ENCODE measurements at places on chromosomes 2 and 18.
A peak's percentile ranks its signal among the peaks of the same experiment; 100 is the strongest.

DNA sequence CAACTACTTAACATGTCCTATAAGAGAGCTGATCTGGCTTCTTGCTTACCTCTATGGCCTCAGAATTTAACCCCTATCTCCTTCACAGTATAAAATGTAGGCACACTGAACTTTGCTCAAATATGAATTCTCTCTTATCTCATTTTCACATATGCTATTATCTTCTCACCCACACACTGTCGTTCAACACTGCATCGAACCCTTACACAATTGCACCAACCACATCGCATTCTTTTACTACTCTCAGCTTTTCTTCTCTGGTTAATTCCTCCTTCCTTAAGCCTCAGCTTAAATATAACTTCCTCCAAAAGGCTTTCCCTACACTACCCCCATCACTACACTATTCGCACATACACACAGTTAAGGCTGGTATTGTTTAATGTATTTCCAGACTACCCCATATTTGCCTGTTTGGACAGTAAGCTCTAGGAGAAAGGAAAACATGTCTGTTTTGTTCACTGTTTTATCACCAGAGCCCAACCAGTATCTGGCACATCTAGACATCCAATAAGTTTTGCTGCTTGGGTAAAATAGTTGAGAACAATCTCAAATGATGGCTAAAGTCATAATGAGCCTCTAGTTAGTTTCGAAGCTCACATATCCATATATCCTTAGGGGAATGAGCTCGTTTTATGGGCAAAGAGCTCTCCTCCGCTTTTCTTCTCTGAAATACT is 47.7 kb downstream of the HIBCH start:
- DNase-seq: no peak

- no peak for DNase-seq
These were observed 127.9 kb upstream of the ACVR2A start for GRCh38 chr2:147716906-147717305.

DNA sequence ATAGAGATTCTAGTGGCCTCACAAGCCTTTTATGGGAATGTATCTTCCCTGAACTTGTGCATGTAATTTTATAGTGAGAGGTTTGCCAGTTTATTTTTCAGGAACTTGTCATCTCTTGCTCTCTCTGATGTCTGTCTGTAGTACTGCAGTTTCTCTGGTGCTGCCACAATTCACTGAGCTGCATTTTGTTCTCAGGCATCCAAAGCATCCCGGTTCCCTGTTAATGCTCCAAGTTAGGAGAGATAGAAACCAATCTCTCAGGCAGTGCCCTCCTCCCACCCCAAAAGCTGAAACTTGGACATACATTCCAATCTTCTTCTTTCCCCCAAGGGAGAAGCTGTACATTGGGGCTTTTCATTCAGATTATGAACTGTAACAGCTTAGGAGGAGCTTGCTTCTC is 30.1 kb upstream of the GRB14 start:
- no peak for DNase-seq

- DNase-seq: no peak
These were observed 523.7 kb upstream of the DSEL start for GRCh38 chr18:68040198-68040597.

DNA sequence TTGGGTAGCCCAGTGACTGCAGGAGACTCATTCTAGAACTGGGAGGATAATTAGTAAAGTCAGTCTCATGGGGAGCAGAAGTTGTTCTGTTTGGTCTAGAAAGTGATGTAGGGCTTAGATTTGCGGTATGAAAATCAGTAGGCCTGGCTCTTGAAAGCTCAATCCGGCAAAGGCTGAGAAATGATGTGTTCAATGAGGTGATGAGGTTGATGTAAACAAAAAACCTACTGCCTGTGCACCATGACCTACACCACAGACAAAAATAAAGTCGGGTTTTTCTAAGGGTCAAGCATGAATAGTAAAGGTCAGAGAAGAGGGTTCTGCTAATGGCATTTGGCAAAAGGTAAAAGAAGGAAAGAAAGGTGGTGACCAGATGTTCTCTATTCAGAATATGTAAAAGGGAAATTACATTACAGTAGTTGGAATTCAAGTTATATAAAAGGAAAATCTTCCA is 80.8 kb upstream of the COL5A2 start:
- no peak for DNase-seq

GRCh38 chr18:44851856-44852621 is 171.4 kb downstream of the SETBP1 start:
- no peak for DNase-seq

DNA sequence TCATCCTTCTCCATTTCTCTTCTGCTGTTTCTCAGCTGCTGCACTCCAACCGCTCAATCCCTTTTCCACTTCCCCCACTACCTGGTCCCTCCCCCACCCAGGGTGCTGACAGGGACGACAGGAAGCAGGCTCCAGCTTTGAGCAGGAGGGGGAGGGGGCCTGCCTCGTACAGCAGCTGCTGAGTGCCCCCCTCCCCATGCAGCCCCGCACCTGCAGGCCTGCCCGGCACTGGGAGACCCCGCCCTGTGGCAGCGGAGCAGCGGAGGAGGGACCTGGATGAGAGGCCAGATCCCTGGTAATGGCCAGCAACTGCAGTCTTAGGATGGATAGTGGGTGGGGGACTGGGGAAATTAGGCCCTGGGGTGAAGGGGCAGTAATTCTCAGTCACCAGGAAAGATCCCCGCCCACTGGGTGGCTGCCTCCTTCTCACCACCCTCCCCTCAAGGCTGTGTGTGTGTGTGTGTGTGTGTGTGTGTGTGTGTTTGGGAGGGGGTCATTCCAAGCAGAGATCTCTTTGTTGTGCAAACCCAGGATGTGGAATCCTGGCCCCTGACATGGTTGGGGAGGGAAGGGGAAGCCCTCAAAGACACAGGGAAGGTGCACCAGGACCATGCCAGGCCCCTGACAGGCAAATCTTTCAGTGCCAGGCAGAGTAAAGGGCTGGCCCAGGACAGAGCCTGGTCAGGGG is 6.8 kb upstream of the CRYBA2 start:
- no peak for DNase-seq

- DNase-seq: no peak
These were observed 133.0 kb downstream of the MSH2 start for GRCh38 chr2:47535996-47536395.

- no peak for DNase-seq
These were observed 27.5 kb upstream of the PGAP1 start for GRCh38 chr2:196954001-196954400.

DNA sequence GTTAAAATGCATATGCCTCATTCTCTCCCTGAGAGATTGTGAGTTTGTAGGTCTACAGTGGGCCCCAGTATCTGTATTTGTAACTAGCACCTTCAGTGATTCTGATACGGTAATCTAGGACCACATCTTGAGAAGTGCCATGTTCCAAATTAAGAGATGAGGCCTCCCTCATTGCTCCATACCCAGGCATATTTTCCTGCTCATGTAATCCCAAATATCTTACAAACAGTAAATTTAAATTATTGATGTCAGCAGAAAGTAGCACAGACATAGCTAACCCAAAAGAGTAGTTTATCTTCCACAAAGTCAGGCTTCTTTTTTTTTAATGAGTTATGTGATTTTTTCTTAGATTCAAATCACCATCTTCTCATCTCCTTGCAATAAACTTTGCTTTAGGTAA is 263.8 kb downstream of the SETBP1 start:
- no peak for DNase-seq

- no peak for DNase-seq
These were observed 143.6 kb upstream of the ZSWIM2 start for GRCh38 chr2:186992597-186992996.

GRCh38 chr2:110871637-110872036 is 139.3 kb downstream of the ACOXL start:
- DNase-seq: peak; percentile 29

GRCh38 chr2:219111375-219112061 is 49.1 kb downstream of the NHEJ1 start:
- DNase-seq: no peak

- no peak for DNase-seq
These were observed 17.9 kb downstream of the PIAS2 start for GRCh38 chr18:46899274-46899948.

GRCh38 chr2:165647409-165647808 is 146.6 kb downstream of the GALNT3 start:
- DNase-seq: no peak

- no peak for DNase-seq
These were observed 311.7 kb upstream of the PKDCC start for GRCh38 chr2:41736105-41736567.

DNA sequence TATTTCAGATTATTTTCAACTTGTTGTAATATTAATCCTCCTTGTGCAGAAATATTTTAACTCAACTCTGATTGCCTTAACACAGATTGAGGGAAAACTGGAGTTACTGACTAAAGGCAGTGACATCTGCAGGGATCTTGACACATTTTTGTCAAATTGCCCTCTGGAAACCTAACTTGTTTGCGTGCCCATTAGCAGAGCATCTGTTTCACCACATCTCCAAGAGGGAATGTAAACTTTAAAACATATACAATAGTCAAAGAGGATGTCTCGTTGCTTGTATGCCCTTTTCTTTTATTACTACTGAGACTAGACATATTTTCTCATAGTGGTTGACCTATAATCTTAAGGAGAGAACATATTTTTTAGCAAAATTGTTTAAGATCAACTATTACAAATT is 14.2 kb downstream of the INPP1 start:
- no peak for DNase-seq

DNA sequence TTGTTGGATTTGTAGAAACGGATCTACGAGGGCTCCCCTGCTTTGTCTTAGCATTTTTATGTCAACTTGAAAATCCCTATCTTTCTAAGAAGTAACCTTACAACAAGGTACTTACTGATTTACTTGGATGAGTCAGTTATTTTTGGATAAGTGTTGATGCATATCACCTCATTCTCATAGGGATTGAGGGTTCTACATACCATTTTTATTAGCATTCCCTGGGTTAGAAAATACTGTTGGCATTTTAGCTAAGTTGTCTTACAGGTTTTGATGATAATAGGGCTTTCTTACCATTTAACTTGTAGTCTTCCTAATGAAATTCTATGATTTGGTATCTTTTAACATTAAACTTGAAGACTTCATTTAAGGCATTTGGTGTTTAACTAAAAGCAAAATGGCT is 125.2 kb downstream of the UBE2E3 start:
- no peak for DNase-seq

Measured in activated naive CD8-positive, alpha-beta T cell treated with anti-CD3 and anti-CD28 coated beads for 36 hours (primary cell).